Pancreas (tissue), 10 donors: ENCODE measurements at places on chromosomes 5 and 9.

DNA sequence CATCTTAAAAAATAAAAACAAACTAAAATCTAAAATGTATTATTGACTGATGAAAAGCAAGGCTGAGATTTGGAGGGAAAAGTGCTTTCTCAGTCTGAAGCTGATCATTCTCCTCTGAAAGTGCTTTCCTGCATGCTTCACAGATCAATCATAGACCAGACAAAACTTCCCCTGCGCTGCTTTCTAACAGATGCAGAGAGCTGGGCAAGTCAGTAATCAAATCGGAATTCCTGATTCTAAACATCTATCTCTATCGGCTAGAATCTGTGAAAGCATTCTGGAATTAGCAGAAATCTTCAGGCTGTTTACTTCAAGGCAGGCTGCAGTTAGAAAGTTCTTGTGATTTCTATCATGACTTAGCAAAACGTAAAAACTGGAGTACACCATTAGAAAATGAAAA is 15.6 kb upstream of the FAM81B start:
- DNase-seq: no peak

- DNase-seq: no peak
These were observed 1369.8 kb upstream of the CDH9 start for GRCh38 chr5:28408186-28408585.

- no peak for DNase-seq
These were observed 9.6 kb downstream of the ROPN1L start for GRCh38 chr5:10451137-10451824.

- no peak for DNase-seq
These were observed 590.4 kb upstream of the WWC1 start for GRCh38 chr5:167701051-167701450.

GRCh38 chr9:129109952-129110739 is 447 bp downstream of the CRAT start:
- peak; percentile 51 for DNase-seq

DNA sequence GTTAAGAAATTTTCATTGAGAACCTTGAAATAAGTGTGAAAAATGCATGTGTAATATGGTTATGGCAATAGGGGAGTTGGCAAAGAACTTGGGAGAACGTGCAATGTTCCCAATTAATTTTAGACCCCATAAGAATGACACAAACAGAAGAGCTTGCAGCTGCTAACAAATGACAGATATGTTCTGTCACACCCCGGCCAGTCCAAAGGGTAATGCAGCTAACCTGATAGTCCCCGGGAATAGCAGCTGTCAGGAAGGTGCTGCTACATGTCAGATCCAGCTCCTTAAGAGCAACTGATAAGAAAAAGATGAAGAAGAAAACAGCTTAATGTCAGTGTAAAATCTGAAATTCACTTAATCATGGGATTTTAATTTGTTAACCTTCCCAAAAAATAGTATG is 30.4 kb downstream of the SEMA5A start:
- DNase-seq: no peak

DNA sequence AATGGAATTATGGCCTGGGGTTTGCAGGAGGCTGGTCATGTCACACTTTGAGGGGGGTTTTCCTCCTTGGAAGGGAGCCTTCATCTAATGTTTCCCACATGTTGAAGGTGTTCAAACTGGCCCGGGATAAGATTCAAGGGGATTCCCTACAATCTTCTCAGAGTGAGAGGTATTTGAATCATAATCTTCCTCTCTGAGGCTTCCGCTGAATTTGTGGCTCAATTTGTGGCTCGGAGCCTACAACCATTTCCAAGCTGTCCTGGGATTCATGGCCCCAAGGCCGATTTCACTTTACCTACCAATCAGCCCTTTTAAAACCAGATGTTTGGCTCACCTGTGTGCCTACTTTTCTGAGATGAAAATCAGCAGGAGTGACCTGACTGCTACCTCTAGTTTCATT is 3.9 kb downstream of the TNC start:
- DNase-seq: no peak

DNA sequence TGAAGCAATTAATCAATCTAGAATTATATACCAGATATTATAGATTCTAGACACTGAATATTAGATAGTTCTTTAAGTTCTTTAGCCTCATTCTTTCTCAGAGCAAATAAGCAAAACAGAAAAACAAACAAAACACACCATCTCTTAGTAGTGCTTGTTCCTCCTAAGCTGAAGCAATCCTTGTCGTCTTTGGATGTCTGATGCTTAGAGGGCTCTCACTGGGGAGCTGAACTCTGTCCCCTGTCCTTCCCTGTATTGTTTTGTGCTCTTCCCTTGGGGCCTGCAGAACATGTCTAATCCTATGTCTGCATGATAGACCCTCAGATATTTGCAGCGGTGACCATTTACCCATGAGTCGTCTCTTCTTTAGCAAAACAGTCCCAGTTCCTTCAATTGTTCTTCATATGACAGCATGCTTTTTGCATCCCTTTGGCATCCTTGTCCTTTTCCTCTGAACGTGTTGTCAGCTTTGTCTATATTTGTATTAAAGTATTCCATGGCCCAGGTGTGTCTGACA is 114.3 kb downstream of the ARHGEF28 start:
- DNase-seq: no peak

DNA sequence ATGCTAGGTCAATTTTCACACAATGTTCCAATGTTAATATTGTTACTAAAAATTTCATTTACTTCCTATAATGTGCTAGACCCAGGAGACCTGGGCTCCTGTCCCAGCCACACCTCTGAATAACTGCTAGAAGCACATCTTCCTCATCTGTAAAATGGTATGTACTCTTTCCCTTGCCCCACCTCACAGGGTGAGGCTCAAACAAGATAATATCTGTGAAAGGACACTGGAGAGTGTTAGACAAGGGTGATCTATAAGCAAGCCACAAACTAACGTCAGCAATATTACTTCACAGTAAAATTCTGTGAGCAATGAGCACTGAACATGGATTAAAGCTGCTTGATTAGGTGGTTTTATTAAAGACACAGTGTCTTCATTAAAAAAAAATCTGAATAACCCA is 186.4 kb downstream of the EPB41L4A start:
- DNase-seq: no peak

GRCh38 chr9:93893194-93893593 is 62.0 kb downstream of the BARX1 start:
- no peak for DNase-seq

GRCh38 chr9:28888806-28889205 is 1315.5 kb upstream of the C9orf72 start:
- no peak for DNase-seq

- no peak for DNase-seq
These were observed 129.2 kb downstream of the LIFR start for GRCh38 chr5:38426986-38427950.

DNA sequence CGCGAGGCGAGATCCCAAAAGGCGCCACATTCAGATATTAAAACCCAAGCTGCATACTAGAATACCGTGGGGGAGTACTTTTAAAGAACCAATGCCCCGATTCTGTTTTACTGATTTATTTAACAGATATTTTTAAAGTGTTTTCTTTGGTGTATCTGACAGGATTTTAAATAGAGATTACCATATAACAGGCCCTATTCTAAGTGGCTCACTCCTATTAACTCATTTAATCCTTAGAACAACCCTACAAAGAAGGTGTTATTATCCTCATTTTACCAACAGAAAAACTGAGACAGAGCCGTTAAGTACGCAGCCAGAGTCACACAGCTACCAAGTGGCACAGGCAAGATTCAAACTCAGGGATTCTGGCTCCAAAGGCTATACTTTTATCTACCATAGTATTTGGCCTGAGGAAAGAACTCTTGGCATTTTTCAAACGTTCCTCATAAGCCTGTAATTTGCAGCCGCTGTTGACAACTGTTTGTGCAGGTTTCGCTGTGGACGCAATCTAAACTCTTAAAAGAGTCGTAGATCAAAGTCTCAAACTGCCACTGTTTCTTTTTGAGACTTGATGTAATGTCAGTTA is 550 bp upstream of the TMEM245 start:
- no peak for DNase-seq

DNA sequence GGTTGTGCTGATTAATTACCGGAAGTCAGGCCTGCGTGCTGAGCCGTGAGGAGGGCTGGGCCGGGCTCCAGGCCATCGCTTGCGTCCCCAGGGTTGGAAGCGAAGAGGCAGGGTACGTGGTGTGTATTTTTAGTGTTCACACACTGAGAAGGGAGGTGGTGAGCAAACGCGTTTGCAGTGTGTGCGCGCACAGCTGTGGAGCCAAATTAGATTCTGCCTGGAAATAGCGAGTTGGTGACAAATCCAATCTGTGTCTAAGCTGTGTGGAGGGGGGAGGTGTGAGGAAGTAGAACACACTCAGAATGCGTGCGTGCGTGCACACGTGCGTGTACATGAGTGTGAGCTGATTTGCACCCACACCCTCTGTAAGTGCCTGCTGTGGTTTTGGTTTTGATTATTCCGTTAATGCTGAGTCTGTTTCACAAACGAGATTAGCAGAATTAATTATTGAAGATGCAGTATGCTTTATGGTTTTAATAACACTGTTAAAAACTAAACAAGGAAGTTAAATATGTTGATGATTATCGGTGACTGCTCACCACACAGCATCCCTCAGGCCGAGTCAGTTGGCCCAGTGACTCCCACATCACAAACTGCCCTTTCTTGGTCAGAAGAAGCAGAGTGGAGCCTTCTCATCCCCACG is 111.8 kb upstream of the FCN2 start:
- DNase-seq: no peak

DNA sequence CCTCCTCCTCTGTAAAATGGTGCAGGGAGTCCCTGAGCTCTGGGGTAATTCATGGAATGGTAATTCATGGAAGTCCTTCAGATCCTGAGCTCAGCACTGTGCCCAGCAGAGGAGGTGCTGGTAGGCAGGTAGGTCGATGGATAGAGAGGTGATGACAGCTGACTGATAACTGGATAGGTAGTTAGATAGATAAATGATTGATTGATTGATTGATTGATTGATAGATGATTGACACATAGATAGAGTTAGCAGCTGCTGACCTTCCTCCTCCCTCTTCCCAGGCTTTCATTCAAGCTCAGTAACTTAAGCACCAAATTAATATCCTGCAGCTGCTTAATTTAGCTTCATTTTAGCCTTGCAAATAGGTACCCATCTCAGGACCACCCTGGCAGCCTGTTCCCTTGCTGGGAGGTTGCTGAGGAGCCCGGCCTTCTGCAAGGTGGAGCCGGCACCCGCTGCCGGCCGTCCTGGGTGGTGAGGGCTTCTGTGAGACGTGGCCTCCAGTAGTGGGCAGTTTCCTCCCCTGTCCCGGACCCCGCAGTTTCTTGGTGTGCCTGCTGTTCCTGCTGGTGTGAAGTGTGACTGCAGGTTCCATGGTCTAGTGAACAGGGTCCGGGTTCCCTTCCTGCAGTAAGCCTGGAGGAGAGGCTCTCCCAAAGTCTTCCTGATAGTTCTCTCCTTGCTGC is 13.4 kb downstream of the OLFM1 start:
- no peak for DNase-seq

DNA sequence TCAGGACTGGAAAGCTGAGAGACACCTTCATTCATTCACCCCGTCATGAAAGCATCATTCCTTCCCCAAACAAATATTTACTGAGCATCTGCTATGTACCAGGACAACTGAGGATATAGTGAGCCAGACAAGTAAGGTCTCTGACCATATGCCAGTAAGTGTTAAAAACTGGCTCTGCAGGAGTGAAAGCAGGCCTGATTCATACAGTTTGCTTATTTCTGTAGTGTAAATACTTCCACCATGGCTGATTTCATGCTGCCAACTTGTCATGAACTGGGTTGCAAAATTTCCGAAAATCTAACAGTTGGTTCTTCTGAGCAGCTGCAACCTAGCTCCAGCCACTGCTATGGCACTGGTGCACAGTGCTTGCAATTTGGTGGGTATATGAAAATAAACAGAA is 68.1 kb downstream of the YIPF5 start:
- no peak for DNase-seq

DNA sequence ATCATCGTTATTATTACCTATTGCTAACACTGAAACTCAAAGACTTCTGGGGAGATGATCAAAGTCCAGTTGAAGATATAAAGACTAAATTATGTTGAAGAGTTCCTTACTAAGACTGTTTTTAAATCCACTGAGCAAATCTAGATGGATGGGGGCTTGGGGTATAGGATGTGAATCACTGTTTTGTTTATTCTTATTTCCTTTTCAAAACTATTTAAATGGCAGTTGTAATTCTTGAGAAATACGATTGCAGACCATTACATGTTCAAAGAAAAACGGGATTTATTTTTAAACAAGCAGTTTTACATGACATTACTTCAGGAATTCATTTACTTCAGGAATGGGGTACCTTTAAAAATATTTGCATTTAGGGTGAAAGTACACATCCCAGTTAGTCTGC is 4.3 kb downstream of the RASGRF2 start:
- no peak for DNase-seq

- peak; percentile 75 for DNase-seq
These were observed 930 bp downstream of the PRLR start for GRCh38 chr5:35229076-35230037.

DNA sequence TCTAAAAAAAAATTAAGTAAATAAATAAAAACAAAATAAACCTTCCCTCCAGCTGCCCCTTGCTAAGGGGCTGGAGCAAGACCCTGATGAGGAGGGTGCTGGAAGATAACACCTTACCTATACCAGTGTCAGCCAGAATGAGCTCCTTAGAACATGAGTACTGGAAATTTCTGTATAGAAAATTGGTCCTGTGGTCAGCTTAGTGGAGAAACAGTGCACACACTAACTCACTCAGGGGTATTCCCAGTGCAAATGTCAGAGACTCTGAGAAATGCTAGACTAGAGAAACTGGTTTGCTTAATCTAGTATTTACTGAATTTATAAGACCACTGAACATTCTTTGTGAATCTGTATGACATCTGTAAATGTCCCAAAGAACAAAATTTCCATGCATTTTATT is 62.1 kb upstream of the CTXN3 start:
- no peak for DNase-seq

- no peak for DNase-seq
These were observed 6.3 kb upstream of the ASS1 start for GRCh38 chr9:130438382-130438981.

GRCh38 chr5:163964671-163965070 is 459.3 kb downstream of the MAT2B start:
- DNase-seq: no peak

DNA sequence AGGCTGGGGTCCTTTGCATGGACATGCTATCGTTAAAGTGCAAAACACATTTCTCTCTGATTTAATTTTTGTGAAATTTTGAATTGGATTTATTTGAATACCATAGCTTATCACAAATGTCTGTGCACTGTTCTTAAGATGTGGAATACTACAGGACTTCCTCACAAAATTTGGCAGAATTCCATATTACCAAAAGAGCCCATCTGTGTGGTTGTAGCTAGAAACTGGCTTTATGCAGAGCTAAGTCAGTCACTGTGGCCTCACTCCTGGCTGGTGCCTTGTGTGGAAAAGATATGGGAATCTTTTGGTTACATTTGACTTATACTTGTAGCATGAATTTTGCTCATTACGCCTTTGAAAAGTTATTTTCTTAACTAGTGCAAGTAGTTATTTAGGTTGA is 35.5 kb downstream of the ACO1 start:
- DNase-seq: no peak

GRCh38 chr5:65480306-65480865 is 1.3 kb downstream of the ADAMTS6 start:
- DNase-seq: peak; percentile 62

- peak; percentile 43 for DNase-seq
These were observed 8.6 kb downstream of the RUFY1 start for GRCh38 chr5:179558932-179559283.

- peak; percentile 83 for DNase-seq
These were observed 746 bp downstream of the STRBP start for GRCh38 chr9:123267481-123268198.
